ENCODE measurements at places on chromosomes 12 and 14.

DNA sequence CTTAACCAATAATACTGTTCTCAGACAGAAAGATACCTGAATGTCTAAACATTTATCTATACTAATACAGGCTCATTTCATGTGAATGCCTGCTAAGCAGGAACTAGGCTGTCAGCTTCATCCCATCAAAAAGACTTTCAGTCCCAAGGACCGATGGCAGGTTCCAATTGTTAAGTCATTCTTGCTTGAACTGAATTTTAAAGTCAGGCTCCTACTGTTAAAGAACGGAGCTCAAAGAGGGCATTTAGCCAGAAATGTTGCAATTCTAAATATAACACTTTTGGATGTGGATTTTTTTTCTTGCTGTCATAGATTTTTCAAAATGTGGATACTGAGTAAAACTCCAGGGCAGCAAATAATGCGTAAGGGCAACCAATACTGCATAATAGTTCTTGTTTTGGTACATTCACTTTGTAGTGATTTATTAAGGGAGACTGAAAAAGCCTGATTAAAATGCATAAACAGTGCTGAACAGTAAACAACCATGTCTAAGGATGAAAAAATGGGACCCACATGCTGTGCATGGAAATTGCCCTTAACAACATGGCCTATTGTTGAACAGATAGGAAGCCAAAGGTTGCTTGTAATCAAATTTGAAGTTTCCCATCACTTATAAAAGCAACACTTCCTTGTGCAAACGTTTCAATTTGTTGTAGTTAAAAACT is 38.6 kb upstream of the DBX2 start:
- DNase-seq = peak; percentile 43

- DNase-seq = peak; percentile 84
These were observed 10.5 kb downstream of the ARHGEF25 start for GRCh38 chr12:57621497-57622292.

- DNase-seq = no peak
These were observed 323.8 kb downstream of the APAF1 start for GRCh38 chr12:98968896-98969295.

DNA sequence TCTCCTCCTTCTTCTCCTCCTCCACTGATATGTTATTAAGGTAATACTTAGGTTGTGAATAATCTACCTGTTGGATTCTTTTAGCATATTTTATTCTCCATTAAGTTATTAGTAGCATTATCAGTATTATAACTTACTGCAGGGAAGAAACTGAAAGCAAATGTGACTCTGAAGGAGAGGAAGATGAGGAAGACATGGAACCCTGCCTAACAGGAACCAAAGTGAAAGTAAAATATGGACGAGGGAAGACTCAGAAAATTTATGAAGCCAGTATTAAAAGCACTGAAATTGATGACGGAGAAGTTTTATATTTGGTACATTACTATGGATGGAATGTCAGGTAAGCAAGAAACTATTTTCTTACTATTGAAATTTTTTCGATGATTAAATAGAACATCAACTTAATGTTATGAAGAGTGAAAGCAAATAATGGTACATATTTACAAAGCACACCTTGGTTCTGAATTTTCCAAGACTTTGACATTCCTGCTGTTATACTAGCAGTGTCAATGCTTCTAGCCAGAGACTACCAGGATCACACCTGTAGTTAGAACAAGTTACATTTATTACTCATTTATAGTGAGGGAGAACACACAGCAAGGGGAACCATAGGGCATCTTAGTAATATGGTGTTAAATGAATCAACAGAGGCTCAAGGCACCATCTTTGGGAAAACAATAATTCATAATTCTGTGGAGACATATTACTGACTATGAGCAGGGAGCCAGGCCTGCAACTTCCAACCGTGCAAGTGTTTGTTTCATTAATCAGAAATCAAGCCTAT is 42.0 kb upstream of the TOMM20L start:
- DNase-seq = no peak

DNA sequence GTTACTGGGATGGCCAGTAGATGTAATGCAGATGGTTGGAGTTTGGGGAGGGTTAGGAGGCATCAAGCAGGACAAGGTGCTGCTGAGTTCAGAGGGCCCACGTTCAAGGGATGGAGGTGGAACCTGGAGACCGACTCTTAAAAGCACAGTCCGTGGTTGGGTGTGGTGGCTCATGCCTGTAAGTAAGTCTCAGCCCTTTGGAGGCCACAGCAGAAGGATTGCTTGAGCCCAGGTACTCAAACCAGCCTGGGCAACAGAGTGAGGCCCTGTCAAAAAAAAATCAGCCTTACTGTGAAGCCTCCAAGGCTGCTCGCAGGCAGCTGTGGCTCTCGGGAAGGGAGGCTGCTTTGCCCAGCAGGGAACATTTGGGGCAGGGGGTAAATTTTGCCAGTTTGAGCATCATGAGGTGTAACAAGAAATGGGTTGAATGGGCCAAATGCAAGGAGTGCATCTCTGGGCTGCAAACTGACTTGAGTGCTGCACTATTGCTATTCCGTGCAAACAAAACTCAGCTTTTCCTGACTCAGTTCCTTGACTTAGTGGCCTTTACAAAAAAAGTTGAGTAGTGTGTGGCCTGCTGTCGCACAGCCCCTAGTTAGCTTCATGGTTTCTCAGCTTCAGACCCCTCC is 55.0 kb downstream of the ANAPC7 start:
- no peak for DNase-seq

DNA sequence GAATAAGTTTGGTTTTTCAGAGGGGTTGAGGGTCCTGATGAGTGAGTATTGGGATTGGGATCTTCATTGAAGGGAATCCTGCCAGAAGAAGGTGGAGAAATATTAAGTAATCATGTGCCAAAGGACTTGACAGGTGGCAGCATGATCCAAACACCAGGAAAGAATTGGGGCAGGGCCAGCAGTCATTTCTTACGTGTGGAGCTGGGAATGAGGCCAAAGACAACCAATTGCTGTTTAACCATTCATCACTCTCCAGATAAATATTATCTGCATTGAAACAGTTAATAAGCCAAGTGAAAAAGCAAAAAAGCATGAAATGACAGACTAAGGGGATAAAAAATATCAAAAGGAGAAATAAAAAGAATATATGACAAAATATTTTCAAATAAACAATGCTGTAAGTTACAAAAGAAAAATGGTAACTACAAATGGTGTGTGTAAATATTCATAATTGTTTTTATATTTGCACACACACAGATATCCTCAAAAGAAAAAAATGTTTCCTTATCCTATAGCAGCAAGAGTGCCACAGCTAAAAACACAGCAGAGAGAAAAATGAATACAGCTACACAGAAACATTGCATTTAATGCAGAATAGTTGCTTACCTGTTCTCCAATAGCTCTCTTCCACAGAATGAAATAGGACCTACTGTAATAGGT is 26.2 kb downstream of the C2CD5 start:
- peak; percentile 59 for DNase-seq

GRCh38 chr12:121217761-121218160 is 7.8 kb downstream of the P2RX4 start:
- no peak for DNase-seq

- DNase-seq = no peak
These were observed 12.0 kb upstream of the RTL1 start for GRCh38 chr14:100915560-100915959.

- DNase-seq = no peak
These were observed 381.6 kb downstream of the FOXG1 start for GRCh38 chr14:29148221-29148620.

DNA sequence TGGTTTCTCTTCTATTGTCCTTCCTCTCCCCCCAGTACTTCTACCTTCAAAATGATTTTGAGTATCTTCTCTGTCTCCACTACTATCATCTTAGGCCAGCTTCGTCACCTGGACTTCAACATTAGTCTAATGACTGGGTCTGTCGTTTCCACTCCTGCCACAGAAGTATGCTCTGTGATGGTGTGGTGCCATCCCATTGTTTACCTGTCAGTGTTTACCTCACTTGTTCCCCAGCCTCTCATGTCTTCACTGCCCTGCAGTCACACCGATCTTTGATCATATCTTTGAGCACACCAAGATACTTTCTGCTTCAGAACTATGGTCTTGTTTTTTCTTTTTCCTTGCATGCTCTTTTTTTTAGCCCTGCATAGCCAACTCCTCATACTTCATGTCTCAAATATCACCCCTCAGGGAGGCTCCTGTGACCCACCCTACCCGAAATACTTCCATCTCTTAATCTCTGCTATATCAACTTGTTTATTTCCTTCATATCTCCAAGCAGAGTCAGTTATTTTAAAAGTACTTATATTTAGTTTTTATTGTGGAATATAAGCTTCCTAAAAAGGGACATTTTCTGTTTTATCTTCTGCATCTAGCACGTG is 60.4 kb downstream of the ANO6 start:
- DNase-seq = no peak

GRCh38 chr14:45757655-45758054 is 504.7 kb upstream of the MIS18BP1 start:
- DNase-seq = no peak

- no peak for DNase-seq
These were observed 6.0 kb upstream of the ASB2 start for GRCh38 chr14:93982230-93983007.

Data from brain (organoid and tissue), 16 donors.